ENCODE measurements at places on chromosomes 2 and 18.

GRCh38 chr2:118738524-118739308 lies 108.7 kb downstream of the EN1 start:
- DNase-seq: no peak

- no peak for DNase-seq
These were observed 247.6 kb downstream of the MEIS1 start for GRCh38 chr2:66682476-66682875.

DNA sequence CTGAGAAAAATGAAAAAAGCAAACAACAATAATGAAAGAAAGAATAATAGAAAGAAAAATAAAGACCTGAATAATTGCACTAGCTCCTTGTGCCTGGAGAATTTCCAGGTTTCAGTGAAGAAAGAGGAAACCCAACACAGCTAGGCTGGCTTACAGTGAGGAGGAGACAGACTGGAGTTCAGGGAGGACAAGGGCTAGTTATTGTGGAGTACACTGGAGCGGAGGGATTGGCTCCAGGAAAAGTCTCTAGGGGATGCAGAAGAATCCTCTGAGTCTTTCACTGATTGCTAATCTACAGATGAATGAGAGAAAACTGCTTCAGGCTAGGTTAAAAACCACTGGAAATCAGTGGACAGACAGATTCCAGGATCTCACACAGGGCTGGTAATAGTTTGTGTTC lies 163.6 kb upstream of the RBMS1 start:
- no peak for DNase-seq

DNA sequence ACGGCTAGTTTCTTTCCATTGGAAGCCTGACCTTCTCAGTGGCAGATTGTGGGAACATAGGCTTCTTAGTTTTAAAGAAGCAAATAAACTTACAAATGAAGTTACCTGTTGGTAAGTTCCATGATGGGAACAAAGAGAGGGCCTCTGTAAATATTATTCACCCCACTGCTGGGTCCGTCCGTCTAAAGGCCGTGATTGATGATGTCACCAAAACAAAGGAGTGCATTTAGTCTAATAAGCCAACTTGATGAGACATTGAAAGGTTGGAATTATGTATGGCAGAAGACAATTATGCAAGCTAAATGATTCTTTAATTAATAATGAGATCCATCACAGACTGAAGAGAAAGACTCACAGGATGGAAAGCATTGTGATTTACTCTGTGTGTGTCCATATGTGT lies 1091.9 kb upstream of the FANCL start:
- no peak for DNase-seq

GRCh38 chr2:5474716-5475115 lies 217.5 kb upstream of the SOX11 start:
- no peak for DNase-seq

DNA sequence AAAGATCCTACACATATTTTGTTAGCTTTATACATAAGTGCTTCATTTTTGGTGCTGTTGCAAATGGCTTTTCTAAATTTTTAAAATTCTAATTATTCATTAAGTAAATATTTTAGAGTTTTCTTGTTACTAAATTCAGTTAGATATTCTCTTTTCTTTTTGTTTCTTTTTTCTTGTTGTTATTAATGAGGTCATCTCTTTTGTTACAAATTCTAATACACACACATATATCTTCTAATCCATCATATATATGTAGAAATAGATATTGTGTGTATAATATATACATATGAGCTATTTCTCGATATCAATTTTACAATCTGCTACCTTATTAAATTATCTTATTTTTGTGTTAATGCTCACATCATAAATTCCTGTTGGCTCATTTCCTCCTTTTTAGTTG lies 255.9 kb downstream of the GALR1 start:
- DNase-seq: no peak

- no peak for DNase-seq
These were observed 107.2 kb upstream of the L3MBTL4 start for GRCh38 chr18:6521803-6522418.

DNA sequence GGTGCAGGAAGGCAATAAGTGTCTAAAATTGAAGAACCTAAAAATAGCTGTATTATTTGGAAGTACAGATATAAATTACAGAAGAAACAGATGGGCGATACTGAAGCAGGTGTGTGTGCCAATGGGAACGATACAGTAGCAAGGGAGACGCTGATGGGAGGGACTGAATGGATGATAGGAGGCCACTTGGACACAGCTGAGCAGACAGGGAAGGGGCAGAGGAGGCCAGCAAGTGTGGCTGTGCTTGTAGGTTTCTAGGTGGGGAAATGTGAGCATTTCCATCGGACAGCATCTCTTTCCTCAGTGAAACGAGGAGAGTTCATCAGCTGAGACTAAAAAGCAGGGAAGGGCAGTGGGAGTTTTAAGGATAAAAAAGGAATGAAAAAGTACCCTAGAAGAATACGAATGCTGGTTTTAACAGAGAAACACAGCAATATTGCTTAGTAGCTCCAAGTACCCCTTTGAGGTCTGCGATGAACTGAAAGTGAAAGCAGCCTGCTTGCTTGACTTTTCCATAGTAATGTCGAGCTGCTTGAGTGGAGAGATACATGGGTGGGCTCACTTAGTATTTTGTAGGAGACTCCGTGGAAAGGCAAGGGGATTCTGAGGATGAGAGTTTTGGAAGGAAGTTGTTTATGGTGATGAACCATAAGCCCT lies 91.7 kb upstream of the EPC2 start:
- DNase-seq: no peak

GRCh38 chr18:49904871-49905555 lies 91.7 kb upstream of the ACAA2 start:
- no peak for DNase-seq

DNA sequence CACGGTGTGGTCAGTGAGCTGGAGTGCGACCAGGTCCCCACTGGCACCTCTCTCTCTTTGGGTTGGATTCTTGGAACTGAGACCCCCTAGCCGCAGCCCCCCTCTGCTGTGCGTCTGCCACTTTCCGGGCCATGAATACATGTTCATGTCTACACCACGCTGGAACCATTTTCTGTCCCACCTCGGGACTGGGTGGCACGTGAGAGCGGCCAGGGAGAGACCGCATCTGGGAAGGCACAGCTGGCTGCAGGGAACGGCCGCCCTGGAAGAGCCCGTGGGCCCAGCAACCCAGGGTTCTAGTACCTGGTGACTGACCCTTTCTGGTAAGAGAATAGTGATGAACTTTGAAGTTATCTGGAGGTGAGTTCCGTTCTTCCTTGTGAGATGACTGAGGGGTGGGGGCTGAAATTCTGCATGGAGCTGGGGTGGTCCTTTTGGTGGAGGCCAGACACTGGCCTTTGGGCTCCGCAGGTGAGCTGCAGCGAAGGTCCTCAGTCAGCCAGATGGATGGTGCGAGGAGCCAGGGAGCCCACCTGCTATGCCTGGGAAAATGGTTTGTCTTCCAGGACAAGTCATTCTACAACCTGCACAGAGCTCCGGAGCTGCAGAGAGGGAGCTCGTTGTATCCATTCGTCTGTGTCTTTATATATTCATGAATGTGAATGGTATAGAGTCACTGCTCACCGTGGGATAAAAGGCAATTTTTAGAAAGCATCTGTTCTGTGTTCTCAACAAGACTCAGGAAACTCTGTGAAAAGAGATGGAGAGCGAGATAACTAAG lies 223.5 kb downstream of the NDUFA10 start:
- DNase-seq: no peak
